ENCODE measurements at places on chromosomes 6 and 20.

GRCh38 chr6:168050225-168050880, 28.7 kb downstream of the FRMD1 start:
- DNase-seq: no peak

GRCh38 chr20:24878657-24879056, 70.4 kb upstream of the CST7 start:
- no peak for DNase-seq

DNA sequence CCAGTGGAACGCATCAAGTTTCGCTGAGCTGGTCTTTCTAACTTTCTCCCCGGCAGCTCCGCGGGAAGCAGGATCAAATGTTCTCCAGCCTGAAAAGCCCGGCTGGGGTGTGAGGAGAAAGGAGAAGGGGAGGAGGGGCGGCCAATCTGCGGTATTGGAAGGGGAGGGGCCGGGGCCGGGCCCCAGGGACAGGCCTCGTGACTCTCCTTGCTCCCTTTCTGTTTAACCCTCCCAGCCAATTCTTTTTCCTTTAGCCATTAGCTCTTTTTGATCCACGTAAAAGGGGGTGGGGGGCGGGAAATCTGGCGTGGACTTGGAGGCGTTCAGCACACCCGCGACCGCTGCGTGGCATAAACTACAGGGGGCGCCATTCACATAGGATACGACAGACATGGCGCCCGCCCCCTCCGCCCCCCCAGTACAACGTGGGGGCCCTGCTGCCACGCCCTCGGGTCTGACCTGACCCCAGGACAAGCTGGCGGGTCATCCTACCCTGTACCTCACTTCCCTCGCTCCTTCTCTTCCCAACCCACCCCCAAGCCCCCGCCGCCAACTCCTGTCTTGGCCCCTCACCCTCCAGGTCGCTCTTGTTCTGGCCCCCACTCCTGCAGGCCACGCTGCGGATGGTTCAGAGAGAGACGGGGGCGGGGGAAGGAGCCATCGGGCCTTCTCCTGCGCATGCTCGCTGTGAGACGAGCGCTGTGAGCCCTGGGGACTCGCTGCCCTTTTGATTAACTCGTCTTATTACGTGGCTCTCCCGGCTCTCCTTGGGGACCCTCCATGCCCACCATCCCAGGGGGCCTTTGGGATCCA, 7.8 kb upstream of the MDGA1 start:
- DNase-seq: peak; percentile 87

DNA sequence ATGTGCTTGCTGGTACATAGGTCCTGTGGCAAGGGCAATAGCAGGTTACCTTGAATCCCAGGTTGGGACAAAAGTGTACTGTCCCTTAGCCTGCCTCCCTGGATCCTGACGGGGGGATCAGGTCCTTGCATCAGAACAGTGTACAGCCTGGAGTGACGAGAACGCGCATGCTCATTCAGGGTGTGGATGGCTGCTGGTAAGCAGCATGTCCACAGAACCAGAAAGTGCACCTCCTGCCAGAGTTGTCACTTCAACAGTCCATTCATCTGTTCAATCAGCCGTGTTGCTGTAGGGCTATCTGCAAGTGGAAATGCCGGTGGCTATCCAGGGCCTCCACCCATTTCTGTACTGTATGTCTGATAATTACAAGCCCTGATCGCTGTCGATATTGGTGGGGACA, 236.3 kb upstream of the SOX4 start:
- no peak for DNase-seq

Measured in Ammon's horn (tissue), 1 donor.